ENCODE measurements at places on chromosomes 1 and 21.

GRCh38 chr1:22868331-22868730 lies 104.3 kb downstream of the LACTBL1 start:
- no peak for DNase-seq

DNA sequence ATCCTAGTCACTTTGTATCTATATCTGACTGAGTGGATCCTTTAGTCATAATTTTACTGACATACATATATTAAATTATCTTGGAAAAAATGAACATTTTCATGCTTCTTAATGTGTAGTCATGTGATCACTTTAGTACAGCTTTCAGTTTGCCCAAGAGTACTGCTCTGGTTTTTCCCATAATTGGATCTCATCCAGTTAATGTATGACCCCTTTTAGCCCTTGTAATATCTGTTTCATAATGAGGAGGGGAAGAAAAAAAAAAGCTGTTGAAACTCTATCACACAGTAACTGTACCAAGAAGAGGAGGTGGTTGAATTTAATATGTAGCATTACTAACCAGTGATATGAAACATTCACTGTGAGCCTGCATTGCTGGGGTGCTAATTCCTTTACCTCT lies 328.7 kb downstream of the PTPRC start:
- no peak for DNase-seq

DNA sequence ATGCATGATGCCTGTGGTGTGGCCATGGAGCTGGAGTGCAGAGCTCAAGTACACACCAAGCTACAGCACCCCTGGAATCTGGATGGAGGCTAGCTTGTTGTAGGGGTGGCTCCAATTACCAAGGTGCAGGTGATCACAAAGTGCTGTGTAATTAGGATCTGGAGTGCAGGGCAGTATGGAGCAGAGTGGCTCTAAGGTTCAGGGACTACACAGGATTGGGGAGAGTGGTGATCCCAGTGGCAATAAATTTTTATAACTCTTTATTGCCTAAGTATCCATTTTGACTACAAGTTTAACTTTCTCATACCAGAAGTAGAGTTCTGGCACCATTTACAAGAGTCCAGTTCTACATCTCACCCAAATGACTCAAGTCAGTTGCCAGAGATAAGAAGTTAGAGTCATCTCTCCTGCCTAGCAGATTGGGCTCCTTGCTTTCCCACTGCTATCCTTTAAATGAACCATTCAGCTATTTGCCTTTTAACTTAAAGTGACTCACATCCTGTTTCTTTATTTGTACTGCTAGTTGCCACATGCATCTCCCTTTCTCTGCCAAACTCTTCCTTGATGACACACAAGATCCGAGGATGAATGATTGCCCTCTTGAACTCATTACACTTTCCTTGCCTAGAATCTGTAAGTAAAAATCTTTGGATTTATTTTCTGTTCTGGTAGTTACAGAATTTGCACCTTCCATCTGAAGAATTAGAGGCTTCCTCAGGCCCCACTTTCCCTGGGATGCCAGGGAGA lies 427.2 kb downstream of the KCNT2 start:
- no peak for DNase-seq

DNA sequence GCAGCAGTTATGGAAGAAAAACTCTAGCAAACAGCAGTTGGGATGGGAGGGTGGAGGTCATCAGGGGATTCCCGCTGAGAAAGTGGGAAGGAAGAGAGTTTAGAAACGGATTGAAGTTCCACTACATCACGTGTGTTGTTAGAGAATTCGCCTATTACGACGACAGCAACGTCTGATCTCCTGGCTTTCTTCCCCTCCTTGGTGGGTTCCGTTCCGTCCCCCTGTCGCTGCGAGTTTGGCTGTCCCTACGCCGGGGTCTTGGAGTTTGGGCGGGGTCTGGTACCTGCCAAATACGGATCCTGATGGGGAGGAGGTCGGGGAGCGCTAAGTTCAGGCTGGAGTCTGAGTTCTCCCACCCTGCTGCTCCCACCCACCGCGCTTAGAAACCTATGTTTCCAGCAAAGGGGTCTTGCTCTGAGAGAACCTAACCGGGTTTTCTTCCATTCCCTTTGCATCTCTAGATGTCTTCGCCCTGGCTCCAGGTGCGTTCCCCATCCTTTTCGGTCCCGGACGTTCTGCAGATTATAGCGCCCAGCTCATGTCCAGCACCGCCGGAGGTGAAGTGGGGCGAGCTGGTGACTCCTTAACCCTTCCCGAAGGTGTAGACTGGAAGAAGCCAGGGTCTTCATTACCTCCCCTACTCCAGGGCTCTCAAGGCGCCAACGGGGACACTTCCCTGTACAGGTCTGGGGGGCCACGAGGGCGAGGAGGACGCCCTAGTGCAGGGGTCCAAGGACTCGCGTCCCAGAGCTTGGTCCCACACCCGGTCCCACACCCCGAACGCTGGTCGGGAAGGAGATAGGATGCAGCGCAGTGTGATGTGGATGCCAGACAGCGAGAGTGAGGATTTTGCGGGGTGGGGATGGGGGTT lies 641 bp upstream of the KCNK2 start:
- DNase-seq = no peak

GRCh38 chr1:230915078-230915477 lies 46.8 kb upstream of the C1orf198 start:
- DNase-seq = no peak

GRCh38 chr1:45953934-45954847 lies 150.8 kb downstream of the MAST2 start:
- DNase-seq = no peak

- DNase-seq = no peak
Measured at GRCh38 chr1:167428395-167428794, 89.9 kb downstream of the CD247 start.

DNA sequence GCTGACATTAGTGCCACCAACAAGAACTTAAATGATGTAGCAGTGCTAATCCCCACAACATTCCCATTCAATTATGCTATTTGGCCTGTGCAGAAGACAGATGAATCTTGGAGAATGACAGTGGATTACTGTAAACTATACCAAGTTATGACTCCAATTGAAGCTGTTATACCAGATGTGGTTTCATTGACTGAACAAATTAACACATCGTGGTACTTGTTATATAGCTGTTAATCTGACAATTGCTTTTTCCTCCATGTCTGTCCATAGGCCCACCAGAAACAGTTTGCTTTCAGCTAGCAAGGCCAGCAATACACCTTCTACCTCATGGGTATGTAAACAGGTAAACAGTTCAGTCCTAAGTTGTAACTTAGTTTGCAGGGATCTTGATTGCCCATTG lies 101.1 kb downstream of the S1PR1 start:
- DNase-seq = no peak

DNA sequence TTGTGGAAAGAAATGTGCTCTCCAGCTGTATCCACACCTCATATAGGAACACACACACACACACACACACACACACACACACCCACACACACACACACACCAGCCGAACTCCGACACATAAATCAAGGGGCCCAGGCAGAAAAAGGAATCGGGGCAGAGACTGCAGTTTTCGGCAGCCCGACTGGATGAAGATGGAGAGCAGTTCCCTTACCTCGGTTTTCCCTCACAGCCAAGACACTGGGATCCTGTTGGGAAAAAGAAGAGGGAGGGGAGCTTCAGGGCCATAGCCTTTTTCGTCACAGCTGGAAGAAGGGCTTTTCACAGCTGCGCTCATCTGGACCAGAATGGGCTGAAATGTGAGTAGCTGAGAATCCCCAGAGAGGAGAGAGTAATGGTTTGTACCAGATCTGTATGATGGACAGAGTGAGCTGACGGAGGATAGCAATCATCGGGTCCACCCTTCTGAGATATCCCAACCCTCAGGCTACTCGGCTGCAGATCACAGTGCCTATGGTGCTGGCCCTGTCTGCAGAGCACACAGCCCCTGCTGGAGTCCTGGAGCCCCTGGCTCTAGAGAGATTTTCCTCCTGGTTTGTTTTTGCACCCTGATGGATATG lies 37.7 kb downstream of the PIK3C2B start:
- no peak for DNase-seq

GRCh38 chr1:239819096-239819495 lies 272.6 kb upstream of the FMN2 start:
- no peak for DNase-seq

- no peak for DNase-seq
Measured at GRCh38 chr1:78277253-78277652, 213.5 kb upstream of the PTGFR start.

- no peak for DNase-seq
Measured at GRCh38 chr1:53945183-53945432, 391 bp downstream of the IFT25 start.

DNA sequence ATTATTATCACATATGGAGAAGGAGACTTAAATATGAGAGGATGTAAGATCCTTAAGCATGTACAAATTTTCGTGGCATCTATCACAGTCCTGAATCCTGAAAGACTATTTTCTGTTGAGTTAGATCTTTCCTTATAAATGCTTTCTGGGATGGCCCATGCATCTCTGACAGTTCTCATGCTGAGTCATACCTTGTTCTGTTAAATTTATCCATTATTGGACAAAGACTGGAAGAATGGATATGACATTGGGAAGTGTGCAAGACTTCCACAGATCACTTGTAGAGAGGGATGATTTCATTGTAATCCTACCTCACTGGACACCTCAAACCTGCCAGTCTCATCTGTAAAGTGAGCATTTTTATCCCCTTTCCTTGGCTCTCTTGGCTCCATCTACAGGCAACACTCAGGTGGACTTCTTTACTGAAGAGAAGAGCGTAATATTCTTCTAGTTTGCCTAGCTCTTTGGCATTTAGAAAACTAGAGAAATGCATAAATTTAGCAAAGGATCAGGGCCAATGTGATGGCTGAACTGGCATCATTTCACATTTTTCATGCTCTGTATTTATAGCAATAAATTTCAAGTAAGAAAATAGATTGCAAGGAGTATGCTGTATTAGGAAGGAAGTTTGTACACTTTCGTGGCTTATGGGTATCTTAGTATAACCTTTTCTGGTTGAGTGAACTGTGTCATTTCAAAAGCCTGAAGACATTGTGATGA lies 128.2 kb downstream of the NFIA start:
- no peak for DNase-seq

GRCh38 chr1:155272466-155273342 lies 600 bp downstream of the CLK2 start:
- no peak for DNase-seq

DNA sequence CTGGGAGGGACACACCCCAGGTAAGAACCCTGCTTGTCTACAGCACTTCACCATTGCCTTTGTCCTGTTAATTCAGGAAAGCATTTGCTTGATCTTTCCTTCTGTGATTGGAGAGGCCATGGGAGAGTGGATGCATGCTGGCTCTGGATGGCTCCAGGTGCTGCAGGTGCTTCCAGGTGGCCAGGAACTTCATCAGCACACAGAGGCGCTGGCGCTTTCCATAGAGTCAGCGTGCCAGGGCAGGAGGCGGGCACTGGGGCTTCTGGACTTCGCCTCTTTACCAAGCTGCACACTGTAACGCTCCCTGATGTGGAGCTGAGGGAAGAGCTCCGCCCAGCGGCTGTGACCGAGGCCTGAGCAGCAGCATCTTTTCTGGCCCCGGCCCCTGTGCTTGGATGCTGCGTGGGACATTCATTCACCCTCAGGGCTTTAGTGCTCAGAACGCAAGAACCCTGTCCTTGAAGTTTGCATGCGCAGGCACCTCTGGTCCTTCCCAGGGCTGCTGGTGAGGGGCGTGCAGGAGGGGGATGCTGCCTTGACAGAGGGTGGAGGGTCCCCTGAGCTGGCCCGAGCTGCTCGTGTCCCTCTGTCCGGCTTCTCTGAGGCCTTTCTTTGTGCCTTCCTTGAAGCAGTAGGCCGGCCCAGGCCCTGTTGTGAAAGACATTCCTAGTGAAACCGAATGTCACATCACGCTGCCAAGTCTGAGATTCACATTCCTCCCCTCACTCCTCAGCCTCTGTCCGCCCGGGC lies 1.6 kb upstream of the MX2 start:
- no peak for DNase-seq

- no peak for DNase-seq
Measured at GRCh38 chr1:163357378-163357777, 35.6 kb downstream of the NUF2 start.

DNA sequence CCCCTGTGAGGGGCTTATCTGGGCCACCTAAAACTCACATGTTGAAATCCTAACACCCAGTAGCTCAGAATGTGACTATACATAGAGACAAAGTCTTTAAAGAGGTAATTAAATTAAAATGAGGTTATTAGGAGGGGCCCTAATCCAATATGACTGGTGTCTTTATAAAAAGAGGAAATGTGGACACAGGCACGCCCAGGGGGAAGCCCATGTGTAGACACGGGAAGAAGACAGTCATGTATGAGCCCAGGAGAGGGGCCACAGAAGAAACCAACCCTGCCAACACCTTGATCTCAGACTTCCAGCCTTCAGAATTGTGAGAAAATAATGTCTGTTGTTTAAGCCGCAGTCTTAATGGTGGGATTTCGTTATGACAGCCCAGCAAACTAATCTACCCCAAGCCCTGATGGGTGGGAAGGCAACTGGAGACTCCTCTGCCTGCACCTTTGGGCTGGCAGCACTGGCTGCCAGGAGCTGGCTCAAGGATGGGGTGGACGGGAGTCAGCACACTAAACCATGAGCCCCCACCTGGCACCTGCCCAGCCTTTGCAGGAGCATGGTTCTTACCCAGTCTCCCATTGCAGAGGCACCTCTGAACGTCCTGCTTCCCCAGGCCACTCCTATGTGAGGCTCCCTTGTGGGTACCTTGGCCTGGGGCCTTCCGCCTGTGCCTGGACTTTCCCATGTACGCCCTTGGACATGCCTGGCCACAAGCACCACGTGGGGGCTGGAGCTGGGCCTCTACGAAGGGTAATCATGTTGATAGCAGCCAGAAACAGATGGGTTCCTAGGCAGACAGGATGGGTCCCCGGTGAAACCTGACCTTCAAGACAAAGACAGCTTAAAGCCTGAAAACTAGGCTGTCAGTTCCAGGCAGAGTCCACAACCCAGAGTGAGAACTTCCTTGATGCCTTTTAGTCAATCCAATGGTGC lies 57.1 kb upstream of the DMRTB1 start:
- no peak for DNase-seq

GRCh38 chr1:246153796-246154212 lies 353.3 kb downstream of the SMYD3 start:
- DNase-seq = no peak

- no peak for DNase-seq
Measured at GRCh38 chr1:111571987-111572386, 47.6 kb upstream of the RAP1A start.

DNA sequence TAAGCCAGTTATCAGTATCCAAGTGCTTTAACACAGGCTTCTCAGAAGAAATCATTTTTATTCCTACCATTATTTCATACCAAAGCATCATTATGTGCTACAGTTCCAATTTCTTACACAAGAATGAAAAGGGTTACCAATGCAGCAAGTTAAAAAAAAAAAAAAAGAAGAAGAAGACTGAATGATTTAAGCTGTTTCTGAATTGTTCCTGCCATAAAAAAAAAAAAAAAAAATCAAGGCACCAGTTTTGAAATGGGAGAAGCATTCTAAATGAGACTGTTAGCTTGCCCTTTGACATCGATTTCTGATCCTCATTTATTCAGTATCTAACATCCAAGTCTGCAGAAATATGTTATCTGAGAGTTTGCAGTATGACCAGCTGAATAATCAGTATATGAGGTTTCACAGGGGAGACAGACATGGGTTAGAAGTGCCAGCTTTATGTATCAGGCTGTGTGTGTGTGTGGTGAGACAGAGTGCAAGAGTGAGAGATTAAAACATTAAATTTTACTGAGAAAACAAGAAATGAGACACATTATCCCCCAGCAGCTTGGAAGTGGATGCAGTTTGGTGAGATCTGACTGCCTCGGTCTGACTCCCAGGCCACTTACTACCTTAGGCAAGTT lies 105.8 kb downstream of the COLGALT2 start:
- no peak for DNase-seq

- DNase-seq = no peak
Measured at GRCh38 chr1:17032741-17033140, 21.0 kb upstream of the ATP13A2 start.

- no peak for DNase-seq
Measured at GRCh38 chr1:110120960-110121561, 8.8 kb downstream of the UBL4B start.
